Cerebellum (tissue), 4 donors: ENCODE measurements at places on chromosomes 12 and 14.
A peak's percentile ranks its signal among the peaks of the same experiment; 100 is the strongest.

DNA sequence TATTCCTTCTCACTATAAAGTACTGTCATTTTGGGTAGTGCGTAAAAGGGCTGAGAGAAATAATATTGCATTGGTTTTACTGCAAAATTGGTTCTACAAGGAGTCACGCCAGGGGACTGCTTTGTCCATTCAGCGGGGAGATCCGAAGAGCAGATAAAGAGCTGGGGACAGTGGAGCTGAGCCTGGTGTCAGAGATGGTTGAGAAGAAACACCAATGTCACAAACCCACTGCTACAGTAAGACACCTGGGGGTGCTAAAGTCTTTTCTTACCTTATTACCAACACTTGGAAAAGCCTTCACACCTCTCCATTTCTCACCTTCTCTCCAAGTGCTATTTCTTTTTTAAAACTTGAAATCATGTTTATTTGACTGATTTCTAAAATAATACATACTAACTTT is 14.1 kb downstream of the IL31 start:
- DNase-seq: no peak

DNA sequence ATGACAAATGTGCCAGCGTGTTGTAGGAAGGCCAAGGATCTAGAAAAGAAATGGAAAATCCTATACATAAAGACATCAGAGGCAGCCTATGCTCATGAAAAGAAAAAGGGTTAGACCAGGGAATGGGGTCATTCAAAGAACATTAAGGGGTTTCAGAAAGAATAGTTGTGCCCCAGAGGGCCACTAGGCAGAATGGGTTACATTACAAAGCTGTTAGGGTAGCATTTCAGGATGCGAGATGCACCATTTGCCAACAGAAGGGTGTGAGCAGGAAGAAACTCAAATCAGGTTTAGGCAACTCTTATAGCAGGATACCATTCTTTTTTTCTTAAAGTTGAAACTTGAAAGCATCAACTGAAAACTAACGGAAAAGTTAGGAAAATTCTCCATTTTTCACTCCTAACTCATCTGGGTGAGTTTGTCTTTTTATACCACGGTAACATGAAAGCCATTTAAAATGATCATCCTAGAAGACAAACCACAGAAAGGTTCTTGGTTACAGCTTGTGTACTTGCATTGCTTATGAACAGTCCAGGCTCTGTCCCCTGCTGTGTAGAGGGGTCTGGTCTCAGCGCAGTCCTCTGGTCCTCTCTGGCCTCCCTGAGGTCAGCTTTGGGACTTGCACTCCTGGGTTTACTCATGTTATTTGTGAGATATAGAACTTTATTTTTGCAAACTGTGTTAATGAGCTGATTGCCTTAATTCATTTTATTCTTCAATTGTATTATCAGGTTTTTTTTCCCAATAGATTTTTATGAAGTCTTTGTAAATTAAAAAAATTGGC is 209.1 kb downstream of the DACT1 start:
- no peak for DNase-seq

GRCh38 chr12:114316076-114316475 is 89.9 kb downstream of the TBX5 start:
- DNase-seq: no peak

- DNase-seq: peak; percentile 55
Measured at GRCh38 chr12:4961311-4961710, 51.6 kb downstream of the KCNA1 start.

GRCh38 chr12:45315462-45315861 is 99.6 kb downstream of the ANO6 start:
- no peak for DNase-seq

GRCh38 chr12:78236264-78236663 is 405.6 kb downstream of the NAV3 start:
- no peak for DNase-seq

GRCh38 chr12:91061091-91061490 is 3.3 kb upstream of the KERA start:
- DNase-seq: no peak

GRCh38 chr12:125121106-125121505 is 55.9 kb downstream of the AACS start:
- no peak for DNase-seq

GRCh38 chr12:23729359-23729758 is 220.1 kb downstream of the SOX5 start:
- no peak for DNase-seq

DNA sequence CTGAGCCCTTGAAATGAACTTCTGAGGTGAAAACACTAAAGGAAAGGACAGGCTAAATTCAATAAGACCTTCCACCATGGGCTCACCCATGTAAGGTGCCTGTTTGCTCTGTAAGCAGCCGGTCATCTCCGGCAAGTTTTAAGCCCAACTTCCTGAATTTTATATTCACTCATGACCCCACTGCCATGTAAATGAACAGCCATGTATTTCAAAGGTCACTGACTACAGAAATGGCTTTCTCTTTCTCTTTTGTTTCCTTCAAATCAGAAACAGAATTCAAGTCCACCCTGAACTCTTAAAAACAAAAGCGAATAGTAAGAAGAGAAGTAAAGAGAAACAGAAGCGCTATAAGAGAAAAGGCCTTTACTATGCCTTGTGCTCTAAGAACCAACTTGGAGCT is 61.7 kb upstream of the OVCH1 start:
- DNase-seq: no peak

DNA sequence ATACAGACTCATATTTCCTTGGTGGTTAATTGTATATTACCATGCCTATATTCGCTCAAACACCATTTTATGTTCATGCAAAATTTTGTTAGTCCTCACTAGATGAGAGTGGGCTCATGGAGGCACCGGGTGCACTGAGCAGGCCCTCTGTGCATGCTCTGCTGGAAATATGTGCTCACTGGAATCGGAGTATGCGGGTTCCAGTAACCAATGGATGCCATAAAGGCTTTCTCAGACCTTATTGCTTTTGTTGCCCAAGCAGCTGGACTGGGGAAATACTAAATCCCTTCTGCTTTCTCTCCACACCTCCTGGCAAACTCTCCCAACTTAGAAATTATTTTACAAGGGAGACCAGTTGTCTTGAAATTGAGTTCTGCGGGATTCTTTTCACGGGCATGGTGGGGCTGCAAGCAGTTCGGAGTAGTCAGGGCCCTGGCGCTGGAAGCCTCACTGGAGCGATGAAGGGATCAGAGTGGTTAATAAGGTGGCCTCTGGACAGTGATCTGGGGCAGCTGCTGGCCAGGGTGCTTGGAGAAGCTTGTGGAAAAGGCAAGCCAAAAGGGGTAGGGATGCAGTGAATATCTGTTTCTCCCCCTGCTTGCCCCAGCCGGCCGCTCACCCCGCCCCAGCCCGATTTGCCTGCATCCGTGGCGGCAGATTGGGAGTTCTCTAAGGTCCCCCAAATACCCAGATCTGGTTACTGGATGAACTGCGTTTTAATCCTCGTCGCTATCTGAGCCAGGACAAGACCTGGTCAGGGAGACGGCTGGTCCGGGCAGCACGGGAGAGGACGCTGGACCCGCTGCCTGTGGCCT is 7.4 kb upstream of the HOXC6 start:
- DNase-seq: no peak

GRCh38 chr14:88831284-88831683 is 6.8 kb downstream of the TTC8 start:
- DNase-seq: no peak

- no peak for DNase-seq
Measured at GRCh38 chr12:117076410-117077372, 22.5 kb downstream of the TESC start.

- DNase-seq: no peak
Measured at GRCh38 chr12:75553398-75553797, 42.0 kb upstream of the KRR1 start.

- DNase-seq: no peak
Measured at GRCh38 chr12:98916106-98916505, 271.0 kb downstream of the APAF1 start.

GRCh38 chr14:56805992-56806727 is 4.1 kb downstream of the OTX2 start:
- no peak for DNase-seq

DNA sequence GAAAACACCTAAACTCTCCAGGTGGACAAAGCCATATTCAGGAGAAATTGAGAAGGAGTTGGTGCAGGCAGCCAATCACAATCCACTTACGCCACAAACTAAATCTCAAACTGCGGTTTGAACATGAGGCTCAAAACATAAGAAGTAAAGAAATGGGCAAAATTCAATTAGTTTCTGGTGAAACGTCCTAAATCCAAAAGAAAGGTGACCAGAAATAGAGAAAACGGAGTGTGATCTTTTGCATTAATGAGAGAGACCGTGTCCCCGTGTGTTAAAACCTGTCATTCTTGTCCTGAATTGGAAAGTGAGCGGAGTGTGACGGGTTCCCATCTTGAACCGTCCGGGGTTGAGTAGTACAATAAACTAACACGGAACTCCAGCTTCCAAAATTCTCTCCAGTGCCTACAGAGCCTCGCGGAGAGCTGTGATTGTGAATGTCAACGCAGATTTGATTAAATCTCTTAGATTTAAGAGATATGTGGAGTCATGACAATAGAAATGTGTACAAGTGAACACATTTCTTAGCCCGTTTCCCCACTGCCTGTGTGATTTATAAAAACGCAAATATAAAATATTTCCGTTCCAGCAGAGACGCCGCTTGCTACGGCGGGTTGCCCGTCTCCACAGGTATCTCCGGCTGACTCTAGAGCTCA is 595 bp upstream of the METAP2 start:
- DNase-seq: peak; percentile 44

DNA sequence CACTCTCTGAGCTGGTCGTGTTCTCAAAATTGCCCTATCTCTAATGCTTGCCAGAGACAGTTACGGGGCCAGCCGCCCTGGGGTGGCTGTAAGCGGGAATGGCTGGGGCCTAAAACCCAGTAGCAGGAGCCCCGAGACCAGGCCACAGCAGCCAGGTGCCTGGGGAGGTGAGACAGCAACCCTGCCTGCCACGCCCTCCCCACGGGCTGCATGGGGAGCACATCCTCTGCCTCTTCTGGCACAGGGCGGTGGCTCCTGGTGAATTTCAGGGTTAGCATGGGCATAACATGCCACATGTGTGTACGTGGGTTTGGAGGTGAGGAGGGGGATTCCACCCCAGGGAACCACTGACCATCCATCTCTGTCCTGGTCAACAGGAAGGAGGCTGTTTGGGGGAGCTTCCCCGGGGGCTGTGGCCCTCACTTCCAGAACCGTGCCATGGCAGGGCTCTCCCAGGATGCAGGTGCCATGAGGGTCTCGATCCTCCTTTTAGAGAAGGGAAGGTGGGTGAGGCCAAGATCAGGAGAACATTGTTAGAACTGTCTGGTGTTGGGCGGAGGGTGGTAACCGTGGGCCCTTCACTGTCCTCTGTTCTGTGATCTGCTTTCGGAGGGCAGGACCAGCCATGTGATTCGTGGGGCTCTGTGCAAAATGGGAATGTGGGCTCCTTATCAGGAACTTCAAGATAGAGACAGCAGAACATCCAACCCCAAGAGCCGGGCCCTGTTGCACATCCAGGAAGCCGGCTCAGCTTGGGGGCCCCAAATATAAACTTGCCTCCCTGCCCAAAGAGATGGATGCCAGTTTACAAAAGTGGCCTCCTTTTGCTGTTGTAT is 312.2 kb upstream of the DIO3 start:
- no peak for DNase-seq

- DNase-seq: no peak
Measured at GRCh38 chr12:94686834-94687628, 36.7 kb upstream of the TMCC3 start.

DNA sequence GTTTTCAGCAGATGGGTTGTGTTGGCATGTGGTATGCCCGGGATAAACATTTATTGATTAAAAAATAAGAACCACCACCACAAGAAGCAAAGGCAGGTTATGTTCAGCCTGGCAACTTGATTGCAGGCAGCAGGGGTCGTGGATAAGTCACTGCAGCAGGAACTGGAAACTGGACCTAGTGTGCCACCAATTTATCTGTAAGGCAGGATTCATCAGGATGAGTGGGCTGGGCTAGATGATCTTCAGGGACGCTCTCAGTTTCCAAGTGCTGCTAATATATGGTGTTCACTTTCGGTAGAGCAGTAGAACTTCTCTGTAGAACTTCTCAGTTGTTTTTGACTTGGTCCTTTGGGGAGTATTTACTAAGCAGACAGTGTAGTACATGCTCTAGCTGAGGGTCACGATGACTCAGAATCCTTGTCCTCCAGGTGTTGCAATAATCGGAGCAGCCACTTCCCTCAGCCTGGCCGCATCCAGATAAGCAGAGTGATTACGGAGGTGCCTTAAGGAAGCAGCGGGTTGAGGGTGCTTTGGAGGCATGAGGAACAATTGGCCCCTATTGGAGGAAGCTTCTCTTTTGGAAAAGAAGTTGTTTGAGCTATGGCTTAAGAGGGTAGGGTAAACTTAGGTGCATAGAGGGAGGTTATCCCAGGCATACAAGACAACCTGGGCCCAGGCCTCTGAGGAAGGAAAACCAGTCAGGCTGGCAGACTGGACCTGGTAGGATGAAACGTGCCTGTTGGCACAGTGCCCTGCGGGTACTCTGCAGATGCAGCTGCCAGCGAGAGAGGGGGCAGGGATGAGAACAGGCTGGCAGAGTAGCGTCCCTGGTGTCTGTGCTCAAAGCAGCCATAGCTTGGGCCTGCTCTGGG is 104.0 kb downstream of the GPR135 start:
- DNase-seq: peak; percentile 62

GRCh38 chr12:95277139-95277538 is 59.5 kb downstream of the VEZT start:
- DNase-seq: no peak

- DNase-seq: no peak
Measured at GRCh38 chr12:39958377-39958776, 147.5 kb downstream of the SLC2A13 start.

DNA sequence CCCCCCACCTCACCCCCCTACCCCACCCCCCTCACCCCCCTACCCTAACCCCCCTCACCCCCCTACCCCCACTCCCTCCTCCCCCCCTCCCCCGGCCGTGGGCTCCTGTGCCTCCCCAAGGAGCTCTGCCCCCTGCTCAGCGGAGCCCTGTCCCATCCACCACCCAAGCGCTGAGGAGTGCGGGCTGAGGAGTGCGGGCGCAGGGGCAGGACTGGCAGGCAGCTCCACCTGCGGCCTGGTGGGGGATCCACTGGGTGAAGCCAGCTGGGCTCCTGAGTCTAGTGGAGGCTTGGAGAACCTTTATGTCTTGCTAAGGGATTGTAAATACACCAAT is 2.3 kb upstream of the JPH4 start:
- DNase-seq: no peak

GRCh38 chr12:89765959-89766824 is 57.6 kb upstream of the ATP2B1 start:
- DNase-seq: no peak

DNA sequence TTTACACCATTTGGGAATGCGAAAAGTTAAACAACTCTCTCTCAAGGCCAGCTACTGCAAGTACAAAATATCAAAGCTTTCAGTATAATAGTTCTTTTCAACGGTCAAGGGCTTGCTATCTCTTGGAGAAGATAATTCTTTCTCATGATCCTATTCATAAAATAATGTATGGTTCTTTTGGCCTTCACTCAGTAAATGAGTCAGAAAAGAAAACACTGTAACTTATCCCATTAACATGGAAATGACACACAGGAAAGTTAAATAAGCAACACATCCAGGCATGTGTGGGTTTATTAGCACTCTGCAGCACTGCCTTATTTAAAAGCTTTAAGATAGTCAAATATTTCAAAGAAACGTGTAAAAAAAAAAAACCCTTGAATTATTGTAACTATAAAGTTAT is 36.9 kb downstream of the ZFC3H1 start:
- no peak for DNase-seq
